ENCODE measurements at places on chromosomes 16 and 17.

DNA sequence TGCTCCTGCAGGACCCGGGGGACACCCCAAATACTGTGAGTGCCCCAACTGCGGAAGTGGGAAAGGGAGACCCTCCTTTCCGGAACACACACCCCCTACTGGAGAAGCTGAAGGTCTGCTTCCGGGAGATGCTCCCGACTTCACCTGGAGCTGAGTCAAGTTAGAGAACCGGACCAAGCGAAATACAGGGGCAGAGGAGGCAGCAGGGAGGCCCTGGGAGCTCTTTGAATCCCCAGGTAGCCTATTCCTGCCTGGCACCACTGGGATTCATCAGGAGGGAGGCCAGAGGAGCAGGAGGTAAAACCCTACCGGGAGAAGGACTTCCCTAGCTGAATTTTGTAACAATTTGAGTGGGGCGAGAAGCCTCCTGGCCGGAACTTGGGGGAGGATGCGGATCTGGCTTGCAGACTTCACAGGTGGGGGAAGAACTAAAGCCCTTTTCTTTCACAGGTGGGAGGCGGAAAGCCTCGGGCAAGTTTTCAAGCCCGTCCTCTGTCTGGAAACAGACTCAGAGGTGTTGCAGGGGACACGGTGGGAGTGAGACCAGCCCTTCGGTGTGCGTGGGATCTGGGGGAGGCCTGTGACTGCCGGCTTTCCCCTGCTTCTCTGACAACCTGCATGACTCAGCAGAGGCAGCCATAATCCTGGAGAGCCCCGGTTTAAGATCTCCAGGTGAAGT lies 22.4 kb upstream of the TEKT1 start:
- DNase-seq, result no peak

- DNase-seq, result no peak
These were observed 5.0 kb downstream of the CENPX start for GRCh38 chr17:82017612-82018151.

DNA sequence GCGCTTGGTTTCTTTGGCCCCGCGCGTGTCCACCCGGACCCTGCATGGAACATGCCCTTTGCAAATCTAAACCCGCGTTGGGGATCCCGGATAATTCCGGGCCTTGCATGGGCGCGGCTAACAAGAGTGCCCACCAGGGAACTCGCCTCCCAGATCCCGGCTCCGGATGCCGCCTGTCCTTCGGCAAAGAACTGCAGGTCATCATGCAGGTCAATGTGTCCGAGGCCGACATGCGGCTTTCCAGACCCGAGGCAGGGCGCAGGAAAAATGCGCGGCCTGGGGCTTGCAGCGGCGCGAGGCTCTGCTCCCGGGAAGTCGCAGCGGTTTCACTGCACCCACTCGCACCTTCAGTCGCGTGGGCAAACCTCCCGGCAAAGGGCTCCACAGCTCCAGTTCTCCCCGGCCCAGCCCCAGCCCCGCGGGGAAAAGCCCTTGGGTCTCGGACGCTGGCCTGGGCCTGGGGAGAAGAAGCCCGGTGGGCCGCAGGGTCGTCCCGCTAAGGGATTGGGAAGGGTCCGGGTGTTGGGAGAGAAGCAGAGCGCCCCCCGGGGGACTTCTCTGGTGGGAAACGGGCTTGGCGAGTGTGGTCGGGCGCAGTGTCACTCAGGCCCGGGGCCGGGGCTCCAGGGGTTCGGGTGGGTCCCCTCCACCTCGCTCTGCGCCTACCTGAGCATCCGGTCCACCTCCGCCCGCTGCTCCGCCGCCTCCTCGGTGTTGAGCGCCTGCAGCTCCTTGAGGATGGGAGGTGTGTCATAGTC lies 805 bp downstream of the HNF1B start:
- DNase-seq, result peak; percentile 53

GRCh38 chr17:75610103-75610984 lies 22.7 kb downstream of the MYO15B start:
- DNase-seq, result no peak

DNA sequence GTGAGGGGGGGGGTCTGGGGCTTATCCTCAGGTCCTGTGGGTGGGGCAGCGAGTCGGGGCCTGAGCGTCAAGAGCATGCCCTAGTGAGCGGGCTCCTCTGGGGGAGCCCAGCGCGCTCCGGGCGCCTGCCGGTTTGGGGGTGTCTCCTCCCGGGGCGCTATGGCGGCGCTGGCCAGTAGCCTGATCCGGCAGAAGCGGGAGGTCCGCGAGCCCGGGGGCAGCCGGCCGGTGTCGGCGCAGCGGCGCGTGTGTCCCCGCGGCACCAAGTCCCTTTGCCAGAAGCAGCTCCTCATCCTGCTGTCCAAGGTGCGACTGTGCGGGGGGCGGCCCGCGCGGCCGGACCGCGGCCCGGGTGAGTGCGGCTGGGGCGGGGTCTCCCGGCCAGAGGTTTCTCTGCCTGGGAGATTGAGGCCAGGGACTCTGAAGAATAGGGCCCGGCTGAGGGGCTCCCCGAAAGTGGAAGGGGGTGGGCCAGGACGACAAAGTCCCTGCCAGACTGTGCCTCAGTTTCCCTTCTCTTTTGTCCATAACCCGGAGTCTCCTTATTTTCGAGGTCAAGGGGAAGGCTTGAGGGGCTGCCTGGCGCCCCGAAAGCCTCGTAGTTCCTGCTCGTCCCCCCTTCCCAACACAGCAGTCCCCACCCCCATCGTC lies at the start of gene FGF11:
TSS of gene FGF11 (plus strand) at position 51 of the 651 bp plus-strand sequence. CDS start at position 160, 109 bp downstream.
- DNase-seq, result no peak

- no peak for DNase-seq
These were observed 3.0 kb upstream of the WFIKKN2 start for GRCh38 chr17:50832267-50832863.

All from prostate gland (tissue), 2 donors.